ENCODE measurements at places on chromosomes 5 and 9. TPM values are rescaled to one million over a fixed set of nuclear protein-coding genes. Genes with fewer than 3 reads are reported as not detected.

DNA sequence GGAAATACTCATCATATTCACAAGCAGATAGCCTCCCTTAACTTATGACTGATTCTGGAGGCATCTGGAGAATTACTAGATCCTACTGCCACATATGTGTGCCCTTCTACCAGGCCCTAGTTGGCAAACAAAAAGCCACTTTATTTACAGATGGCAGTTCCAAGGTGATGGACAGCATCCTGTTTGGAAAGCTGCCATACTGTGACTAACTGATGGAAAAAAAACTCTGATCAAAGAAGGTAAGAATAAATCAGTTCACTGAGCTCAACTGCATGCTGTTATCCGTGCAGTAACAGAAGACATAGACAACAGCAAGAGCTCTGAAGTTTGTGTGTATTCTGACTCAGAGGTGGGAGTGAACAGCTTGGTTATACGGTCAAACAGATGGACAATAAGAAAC is 279.8 kb upstream of the POU5F2 start:
- DNase-seq: peak; percentile 4

DNA sequence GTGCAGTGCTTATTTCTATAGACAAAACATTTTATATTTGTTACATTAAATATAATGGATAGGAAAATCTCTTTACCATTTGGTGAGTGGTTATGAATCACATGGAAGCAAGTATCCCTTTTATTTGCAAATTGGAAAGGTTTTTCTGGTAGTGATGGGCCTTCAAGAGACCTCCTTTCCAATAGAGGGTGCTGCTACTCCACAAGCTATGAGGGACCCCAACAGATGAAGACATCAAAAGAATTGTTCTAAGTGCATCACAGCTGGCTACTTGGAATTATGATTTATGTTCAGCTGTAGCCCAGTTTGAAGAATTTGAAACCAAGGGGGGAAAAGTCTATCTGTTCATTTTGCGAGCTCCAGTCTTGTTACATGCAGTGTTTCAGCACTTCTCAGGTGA is 493.7 kb upstream of the SGCD start:
- peak; percentile 13 for DNase-seq

DNA sequence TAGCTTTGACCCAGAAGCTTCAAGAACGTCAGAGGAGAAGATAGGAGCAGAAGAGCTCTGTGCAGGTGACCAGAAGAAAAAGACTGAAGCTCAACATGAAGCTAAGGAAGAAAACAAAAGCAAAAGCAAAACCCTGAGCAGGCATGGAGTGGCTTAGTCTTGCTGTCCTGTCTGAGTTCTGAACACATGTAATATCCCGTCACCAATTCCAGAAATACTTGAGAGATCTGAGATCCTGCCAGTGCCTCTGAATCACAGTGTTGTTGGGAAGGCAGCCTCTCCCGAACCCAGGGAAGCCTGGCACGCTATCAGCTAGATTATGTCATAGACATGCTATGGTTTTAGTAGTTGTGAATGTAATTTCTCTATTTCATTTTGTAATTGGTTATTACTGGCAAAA is 235.7 kb downstream of the ICE1 start:
- DNase-seq: peak; percentile 51

DNA sequence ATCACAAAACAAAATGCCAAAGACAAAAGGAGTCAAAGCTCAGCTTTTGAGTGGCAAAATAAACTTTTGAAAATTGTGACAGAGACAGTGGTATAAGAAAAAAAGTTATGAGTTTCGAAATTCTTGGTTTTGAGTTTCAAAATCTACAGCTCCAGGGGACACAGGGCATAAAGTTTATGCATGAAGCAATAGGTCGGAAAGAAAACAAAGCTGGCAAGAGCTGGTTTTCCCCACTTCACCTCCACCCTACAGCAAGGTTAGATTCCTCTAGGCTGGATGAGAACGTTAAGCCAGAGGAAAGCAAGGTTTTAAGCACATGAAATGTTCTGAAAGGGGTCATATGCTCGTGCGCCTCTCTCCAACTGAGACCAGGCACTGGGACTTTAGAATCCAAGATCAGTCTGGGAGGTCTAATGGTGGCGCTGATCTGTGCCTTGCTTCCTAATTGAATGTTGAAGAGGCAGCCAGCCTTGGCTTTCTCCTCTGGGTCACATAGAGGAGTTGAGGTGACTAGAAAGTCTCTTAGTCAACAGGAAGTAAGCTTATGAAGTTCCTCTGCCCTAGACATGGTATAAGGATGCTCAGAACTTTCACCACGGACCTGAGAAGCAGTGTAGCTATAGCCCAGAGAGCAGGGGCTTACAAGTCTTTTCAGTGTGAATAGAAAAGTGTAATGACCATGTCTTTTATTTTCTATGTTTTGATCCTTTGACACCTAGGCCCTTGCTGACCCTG is 167.7 kb upstream of the DMAC1 start:
- DNase-seq: no peak

The NR5A1 gene
- polyA plus RNA-seq: not detected

The MLANA gene
- polyA plus RNA-seq: 1.0 TPM

The BTNL9 gene
- polyA plus RNA-seq: 10.6 TPM
